A549 treated with GW870086 at 1 μM for 4 hours (cell line): ENCODE measurements at places on chromosomes 2 and 18. TPM values are rescaled to one million over a fixed set of nuclear protein-coding genes. Genes with fewer than 3 reads are reported as not detected.

The ACADL gene
- 0.06 to 0.09 TPM (median 0.07 TPM) in 3 of 5 replicates, not detected in the others for total RNA-seq

The CHST9 gene
- 0.03 TPM in 1 of 5 replicates, not detected in the others for total RNA-seq

The CHRNG gene
- total RNA-seq = not detected in 5 replicates

The ANKRD53 gene
- 0.12 TPM in 1 of 5 replicates, not detected in the others for total RNA-seq

The REG3A gene
- not detected in 5 replicates for total RNA-seq

The RALBP1 gene
- total RNA-seq = 25.1 to 32.2 TPM (median 29.6 TPM) in 5 replicates

The COL4A4 gene
- total RNA-seq = 1.2 to 2.4 TPM (median 1.8 TPM) in 5 replicates

The KDM3A gene
- 21.2 to 29.8 TPM (median 24.8 TPM) in 5 replicates for total RNA-seq

The ECEL1 gene
- total RNA-seq = 0.08 to 0.32 TPM (median 0.23 TPM) in 4 of 5 replicates, not detected in the other

The PREB gene
- 48.6 to 60.4 TPM (median 59.1 TPM) in 5 replicates for total RNA-seq

The GALNT5 gene
- 2.5 to 2.6 TPM (median 2.6 TPM) in 5 replicates for total RNA-seq

The NR4A2 gene
- total RNA-seq = 1.9 to 2.6 TPM (median 2.3 TPM) in 5 replicates

The RIT2 gene
- total RNA-seq = not detected in 5 replicates

The PKDCC gene
- 17.2 to 22.3 TPM (median 20.3 TPM) in 5 replicates for total RNA-seq

The TLK1 gene
- total RNA-seq = 16.5 to 26.1 TPM (median 24.2 TPM) in 5 replicates

The HOXD13 gene
- 0.16 to 0.35 TPM (median 0.19 TPM) in 5 replicates for total RNA-seq

The SLC5A7 gene
- not detected in 5 replicates for total RNA-seq

The EPC2 gene
- 7.5 to 10.7 TPM (median 10.2 TPM) in 5 replicates for total RNA-seq

The POLR1A gene
- total RNA-seq = 19.1 to 26.1 TPM (median 21.4 TPM) in 5 replicates

The LYPD1 gene
- 14.4 to 20.2 TPM (median 14.6 TPM) in 5 replicates for total RNA-seq
